ENCODE measurements at places on chromosomes 3 and 15.

- no peak for DNase-seq
These were observed 22.0 kb downstream of the NEO1 start for GRCh38 chr15:73074241-73074640.

DNA sequence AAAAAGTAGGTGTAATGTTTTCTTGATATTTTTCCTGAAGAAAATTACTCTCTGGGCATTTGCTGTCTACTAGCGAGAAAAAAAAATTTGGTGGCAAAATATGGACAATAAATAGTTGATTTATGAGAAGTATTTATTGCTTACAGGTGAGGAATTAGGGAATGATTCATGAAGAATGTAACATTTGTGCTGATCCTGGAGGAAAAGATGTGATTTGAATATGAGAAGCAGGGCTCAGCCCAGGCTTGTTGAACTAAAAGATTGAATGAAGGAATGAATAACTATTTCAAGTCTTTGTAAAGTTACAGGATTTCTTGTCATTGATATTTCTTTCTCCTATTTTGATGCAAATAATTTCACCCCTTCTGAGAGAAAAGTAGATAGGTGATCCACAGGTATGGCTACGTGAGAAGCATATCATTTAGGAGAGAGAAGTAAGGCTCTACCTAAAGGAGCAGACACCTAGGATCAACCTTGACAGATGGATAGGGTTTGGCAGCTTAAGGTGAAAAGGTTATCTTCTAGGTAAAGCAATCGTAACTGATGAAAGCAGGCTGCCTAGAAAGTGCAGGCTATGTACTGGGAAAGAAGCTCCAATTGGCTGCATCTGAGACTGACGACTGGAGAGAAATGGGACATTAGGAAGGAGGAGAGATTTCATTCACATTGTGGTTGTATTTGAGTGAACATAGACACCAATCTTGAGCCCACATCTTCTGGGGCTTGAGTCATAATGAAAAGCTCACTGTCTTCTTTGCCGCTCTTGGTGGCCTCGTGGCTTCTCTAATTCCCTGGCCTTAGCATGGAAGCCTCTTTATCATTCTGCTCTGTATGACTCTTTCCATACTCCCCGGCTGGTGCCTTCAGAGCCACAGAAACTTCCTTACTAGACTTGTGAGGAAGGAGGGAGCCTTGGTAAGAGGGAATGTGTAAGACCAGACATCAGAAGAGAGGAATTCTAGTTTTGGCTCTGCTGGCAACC, 106.5 kb downstream of the P3H2 start:
- no peak for DNase-seq

DNA sequence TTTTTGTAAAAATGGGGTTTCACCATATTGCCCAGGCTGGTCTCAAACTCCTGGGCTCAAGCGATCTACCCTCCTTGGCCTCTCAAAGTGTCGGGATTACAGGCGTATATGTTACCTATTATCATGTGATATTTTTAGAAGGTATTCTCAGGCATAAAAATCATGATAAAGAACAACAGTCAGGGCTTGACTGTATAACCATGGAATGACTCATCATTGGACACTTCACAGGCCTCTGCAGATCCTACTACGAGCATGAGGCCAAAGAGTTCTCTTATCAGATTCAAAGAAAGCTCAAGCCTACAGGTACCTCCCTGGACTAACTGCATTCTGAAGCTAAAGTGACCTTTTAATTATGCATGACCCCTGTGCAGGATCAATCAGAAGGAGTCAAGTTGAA, 91.7 kb upstream of the PRICKLE2 start:
- DNase-seq = no peak

DNA sequence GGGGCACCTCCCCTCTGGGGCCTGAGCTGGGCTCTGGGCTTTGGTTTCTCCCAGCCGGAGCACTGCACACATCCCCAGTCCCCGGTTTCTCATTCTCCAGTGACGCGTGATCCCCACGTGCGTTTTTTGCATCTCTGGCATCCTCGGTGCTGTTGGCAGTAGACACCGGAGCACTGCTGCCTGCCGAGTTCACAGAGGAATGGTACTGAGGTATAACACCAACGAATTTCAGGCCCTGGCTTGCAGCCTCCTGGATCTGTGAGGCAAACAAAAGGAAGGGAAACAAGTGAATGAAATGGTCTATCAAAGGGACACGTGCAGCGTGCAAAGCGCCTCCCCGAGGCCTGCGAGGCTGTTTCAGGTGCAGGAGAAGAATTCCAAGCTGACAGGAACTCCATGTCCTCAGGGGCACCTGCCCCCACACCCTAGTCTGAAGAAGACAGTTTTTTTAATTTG, 112.9 kb downstream of the OXNAD1 start:
- peak; percentile 49 for DNase-seq

DNA sequence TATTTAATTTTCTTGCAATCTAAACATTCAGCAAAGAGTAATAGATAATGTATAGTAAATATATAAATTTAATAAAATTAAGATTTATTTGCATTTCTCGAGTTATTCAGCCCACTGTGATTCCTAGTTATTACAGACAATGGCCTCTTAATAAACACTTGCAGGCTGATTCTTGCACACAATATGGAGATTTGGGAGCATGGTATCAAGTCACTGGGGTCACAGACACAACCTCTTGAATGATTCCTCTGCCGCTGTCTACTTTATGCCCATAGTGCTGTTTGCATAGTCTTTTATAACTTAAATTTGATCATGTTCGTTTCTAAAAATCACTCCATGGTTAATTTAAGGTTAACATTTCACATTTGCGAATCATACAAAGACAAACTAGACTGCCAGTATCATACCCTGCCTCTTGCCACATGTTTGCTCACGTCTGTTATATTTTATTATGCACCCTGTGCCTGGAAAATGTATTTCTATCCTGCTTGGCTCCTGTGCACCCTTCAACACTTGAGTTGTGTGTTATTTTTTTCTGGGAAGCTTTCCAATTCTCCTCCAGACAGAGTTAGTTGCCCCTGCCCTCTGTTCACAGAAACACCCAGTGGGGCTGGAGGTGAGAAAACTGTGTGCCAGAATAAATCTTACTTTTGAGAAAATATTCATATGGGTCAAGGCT, 206.3 kb upstream of the ROBO1 start:
- no peak for DNase-seq

GRCh38 chr3:133792171-133792763, 13.3 kb upstream of the SRPRB start:
- DNase-seq = no peak

- no peak for DNase-seq
These were observed 37.7 kb upstream of the SLC4A7 start for GRCh38 chr3:27521872-27522265.

DNA sequence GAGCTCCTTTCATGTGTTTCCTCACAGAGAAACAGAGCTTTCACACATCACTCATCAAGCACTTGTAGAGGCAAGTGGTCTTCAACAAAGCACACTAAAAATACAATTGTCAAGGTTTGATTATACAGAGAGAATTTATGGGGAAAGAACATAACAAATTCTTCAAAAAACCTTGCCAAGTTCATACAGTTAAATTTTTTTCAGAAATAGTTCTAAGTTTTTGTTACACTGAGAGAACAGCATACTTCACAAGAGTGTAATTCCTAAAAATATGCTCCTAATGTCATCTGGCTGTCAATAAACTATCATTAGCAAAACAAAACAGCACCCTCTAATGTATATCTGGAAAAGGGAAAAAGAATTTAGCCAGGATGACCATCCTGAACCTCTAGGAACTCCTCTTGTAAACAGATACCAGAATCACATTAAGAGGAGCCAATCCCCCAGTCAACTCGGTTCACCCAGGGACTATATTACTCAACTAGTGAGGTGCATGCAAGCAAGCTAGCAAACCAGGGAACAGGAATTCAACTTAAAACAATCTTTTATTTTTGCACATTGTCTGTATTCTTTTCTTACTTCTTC, 63.3 kb downstream of the RAD18 start:
- no peak for DNase-seq

- no peak for DNase-seq
These were observed 28.0 kb downstream of the ARHGAP31 start for GRCh38 chr3:119322021-119322834.

DNA sequence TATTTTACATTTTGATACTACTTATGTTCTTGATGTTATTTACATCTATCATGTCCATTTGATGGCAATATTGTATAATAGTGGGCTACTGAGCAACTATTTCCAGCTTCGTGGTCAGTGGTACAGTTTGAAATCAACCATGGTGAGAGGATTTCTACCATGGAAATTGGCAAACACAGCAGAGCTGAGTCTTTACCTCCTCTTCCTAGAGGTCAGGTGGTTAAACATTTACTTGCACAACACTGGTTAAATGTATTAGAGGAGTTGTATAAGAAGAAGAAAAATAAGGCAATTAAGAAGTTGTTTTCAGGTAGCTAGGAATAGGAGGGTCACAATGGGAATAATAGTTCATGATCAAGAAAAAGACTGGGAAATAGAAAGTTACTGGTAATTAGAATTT, 7.2 kb upstream of the PPM1L start:
- DNase-seq = no peak

- no peak for DNase-seq
These were observed 13.2 kb downstream of the NSUN3 start for GRCh38 chr3:94076055-94076454.

DNA sequence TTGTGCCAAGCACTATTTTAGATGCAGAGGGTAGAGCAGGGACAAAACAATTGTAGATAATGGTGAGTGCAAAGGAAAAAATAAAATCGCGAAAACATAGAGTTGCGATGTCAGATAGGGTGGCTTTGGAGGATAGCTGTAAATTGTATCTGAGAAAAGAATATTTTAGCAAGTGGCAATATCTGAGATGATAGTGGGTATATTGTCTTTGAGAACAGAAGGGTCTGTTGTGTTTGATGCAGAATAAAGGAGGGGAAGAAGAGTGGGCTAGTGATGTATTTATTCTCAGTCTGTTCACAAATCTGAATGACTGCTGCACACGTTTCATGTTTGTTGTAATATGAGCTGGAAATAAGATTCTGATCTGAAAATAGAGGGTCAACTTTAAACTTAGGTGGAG, 396.8 kb downstream of the CADM2 start:
- DNase-seq = no peak

- DNase-seq = no peak
These were observed 22.4 kb upstream of the FAM174B start for GRCh38 chr15:92677999-92678398.

- no peak for DNase-seq
These were observed 11.2 kb downstream of the EBLN2 start for GRCh38 chr3:73072634-73073033.

DNA sequence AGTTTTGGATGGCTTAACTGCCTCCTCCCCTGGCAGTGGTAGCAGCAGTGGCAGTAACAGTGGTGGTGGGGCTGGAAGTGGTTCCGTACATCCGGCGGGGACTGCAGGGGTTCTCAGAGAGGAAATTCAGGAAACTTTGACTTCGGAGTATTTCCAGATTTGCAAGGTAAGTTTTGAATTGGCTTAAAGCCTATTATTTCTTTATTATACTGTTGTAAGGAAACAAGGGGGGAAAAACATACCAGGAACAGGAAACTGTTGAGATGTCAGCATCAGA, 1.5 kb downstream of the STXBP5L start:
- no peak for DNase-seq

GRCh38 chr3:194991338-194991654, 279.7 kb downstream of the XXYLT1 start:
- DNase-seq = no peak

GRCh38 chr3:172750069-172750367, 508 bp upstream of the ECT2 start:
- DNase-seq = no peak

GRCh38 chr3:176951144-176951543, 246.1 kb downstream of the TBL1XR1 start:
- no peak for DNase-seq

- no peak for DNase-seq
These were observed 592.4 kb downstream of the EPHA3 start for GRCh38 chr3:89699771-89700170.

DNA sequence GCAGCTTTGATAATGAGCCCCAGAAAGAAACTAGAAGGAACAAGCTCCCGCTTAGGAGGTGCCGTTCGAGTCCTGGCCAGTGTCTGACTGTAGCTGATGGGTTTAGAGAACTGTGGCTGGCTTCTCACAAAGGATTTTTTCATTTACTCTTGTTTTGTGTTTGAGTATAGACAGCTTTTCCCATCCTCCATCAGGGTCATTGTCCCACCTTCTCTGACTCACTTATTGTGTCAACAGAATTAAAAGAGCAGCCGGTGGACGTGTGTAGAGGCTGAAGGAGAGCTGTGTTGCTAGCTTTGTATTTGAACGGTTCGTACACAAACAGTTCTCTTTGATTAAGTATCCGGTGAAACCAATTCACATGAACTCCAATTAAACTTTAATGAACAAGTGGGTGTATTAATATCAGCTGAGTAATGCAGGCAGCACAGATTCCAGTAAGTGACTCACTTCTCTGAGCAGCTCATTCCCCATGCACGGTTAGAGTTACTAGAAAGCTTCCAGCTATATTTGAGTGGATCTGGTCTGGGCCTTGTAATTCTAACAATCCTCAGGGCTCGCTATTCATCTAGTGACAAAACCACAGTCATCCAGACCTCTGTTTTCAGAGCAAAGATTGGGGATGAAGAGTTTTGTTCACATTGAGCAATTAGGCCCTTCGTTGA, 141.0 kb downstream of the LPP start:
- DNase-seq = no peak

DNA sequence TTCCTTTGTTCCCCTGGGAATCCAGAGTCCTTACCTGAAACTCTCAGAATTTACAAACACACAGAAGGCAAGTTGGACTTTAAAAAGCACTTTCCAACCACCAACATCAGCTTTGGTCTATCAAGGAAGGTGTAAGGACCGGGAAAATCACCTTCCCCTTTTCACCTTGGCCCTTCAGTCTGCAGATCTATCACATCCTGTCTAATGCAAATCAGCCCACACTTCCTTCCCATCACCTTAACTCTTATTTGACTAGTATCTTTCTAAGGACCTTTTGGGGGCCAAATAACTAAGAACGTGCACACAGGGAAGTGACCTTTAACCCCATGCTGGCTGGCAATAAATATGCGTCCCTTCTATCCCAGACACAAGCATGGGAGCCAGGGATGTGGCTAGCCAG, 320.6 kb downstream of the ARRDC4 start:
- no peak for DNase-seq

GRCh38 chr3:191566469-191566868, 105.5 kb downstream of the PYDC2 start:
- DNase-seq = no peak

- no peak for DNase-seq
These were observed 128.4 kb downstream of the IGF1R start for GRCh38 chr15:98776607-98777281.

DNA sequence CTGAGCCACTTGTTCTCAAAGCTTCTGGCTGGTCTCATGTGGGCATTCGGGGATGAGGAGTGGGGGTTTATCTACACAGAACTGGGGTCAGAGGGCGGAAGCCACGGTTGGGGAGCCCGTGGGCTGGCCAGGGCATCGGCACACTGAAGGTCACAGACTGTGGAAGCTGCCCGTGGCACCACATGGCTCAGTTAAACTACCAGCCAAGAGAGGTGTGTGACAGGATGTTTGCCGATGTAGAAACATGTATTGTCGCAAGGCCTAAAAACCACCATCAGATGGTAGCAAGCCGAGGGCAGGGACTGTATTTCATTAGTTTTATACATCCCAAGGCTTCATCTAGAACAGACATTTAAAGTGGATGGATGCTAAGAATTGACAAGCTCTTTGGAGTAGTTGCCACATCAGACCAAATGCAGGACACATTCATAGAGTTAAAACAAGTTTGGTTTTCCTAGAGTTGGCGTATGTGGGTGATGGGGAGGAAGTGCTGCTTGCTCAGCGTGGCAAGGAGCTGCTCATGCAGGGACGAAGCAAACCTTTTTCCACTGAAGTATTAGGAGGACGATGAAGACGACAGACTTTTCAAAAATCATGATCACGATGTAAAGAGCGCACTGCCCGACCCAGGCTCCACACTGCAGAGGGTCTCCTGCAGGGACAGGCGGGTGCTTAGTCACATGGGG, 9.6 kb upstream of the MUSTN1 start:
- DNase-seq = no peak
